Activated CD8-positive, alpha-beta memory T cell treated with anti-CD3 and anti-CD28 coated beads for 1 hour (primary cell): ENCODE measurements at places on chromosomes 5 and 9.

DNA sequence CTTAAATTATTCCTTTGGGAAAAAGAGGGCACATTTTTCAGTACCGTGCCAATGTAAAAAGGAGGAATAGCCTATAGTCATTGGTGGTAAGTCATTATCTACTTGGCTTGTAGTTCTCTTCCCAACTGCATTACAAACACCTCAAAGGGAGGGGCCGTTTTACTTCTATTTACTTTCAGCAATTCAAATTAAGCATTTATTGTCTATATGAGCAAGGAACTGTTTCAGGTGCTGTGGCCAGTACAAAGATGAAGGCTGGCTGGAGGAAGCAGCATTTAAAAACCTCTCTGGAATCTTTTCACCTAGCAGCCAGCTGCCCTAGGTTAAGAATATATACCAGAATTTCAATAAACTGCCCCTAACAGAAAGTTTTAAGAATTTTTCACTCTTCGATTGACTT is 48.9 kb downstream of the SEMA6A start:
- DNase-seq = no peak

DNA sequence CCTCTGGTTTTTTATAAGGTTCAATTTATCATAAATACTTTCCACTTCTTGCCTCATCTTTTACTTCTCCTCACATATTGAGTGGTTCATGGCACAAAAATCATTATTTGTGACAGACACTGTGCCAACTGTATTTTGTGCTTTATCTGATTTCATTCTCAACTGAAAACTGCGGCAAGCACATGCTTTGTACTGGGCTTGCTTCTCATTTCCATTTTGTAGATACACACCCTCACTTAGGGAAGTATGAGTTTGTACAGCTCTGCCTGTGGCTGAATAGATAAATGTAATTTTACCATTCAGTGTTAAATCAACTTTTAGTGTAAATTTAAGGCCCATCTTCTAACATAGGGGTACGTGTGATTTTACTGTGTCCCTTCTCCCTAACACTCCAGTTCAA is 83.6 kb downstream of the ANXA2R start:
- no peak for DNase-seq

DNA sequence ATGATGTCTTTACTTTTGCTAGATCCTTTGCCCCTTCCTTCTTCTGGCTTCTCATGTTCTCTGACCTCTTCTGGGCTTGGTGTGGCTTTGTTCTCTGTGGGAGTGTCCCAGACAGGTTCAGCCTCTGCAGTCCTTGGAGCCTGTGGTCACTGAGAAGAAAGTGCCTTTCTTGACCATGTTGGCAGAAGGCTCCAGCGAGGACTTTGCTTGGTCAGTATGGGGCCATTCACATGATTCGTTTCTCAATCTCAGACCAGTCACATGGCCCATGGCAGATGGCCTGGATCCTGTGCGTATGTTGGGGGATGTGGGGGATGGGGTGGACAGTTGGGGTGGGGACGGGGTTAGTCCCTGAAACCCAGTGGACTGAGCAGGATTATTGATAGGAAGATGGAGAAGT is 274.1 kb downstream of the ARHGAP26 start:
- no peak for DNase-seq

- DNase-seq = no peak
Measured at GRCh38 chr9:130955947-130956621, 17.0 kb upstream of the FIBCD1 start.

DNA sequence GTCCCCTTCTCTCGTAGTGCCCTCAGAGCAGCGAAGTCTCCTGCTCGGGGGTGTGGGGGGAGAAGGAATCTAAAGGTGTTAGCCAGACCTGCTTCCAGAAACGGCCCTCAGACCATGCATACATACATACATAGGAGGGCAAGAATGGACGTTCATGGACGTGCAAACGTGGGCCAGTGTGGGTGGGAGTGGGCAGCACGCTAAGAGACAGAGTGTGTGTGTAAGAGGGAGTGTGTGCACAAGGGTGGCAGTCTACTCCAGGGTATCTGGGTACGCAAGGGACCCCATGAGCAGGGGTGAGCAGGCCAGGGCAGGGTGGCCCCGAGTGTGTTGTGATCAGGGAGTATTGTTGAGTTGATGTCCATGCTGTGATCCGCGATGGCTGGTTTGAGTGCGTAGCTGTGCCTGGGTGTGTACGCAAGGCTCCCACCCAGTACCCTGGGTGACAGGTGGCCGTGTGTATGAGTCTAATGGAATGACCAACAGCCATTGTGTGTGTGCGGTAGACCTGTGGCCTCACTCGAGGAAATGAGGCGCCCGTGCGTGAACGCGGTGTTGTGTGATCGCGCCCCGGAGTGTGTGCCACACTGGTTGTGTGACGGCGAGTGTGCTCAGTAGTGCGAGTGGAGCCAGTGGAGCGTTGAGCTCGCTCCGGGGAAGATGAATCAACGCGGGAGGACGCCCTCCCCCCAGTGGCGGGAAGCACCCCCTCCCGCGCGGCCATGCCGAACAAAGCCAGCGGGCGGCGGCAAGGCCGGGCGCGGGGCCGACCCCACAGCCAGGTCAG is 826 bp downstream of the GPRIN1 start:
- no peak for DNase-seq

GRCh38 chr5:180589771-180590542 is 1.3 kb downstream of the SCGB3A1 start:
- DNase-seq = no peak

GRCh38 chr5:36605241-36605640 is 1.2 kb upstream of the SLC1A3 start:
- no peak for DNase-seq

DNA sequence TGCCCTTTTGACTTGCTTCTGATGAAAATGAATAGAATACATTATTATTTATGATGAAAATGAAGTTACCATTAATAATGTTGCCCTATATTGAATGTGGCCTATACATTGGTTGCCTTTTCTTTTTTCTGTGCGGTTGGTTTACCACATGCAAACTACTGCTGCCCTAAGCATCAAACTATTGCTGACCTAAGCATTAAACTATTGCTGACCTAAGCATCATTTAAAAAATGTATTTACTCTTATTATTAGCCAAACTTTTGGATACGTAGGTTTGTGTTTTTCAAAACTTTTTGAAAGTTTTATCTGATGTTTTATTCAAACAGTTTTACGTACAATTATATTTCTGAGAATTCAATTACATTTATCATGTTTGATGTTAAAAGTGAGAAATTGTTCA is 76.0 kb upstream of the CDH10 start:
- no peak for DNase-seq

GRCh38 chr5:134777366-134777765 is 18.8 kb downstream of the DDX46 start:
- DNase-seq = no peak

DNA sequence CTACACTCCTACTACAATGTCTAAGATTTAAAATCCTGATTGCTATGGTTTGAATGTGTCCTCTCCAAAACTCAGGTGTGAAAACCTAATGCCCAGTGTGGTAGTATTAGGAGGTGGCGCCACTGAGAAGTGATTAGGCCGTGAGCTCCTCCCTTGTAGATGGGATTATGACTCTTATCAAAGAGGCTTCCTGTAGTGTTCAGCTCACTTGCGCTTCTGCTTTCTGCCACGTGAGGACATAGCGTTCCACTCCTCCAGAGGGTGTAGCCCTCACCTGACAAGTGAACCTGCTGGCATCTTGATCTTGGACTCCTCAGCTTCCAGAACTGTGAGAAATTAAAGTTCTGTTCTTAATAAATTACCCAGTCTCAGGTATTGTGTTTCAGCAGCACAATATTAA is 33.0 kb upstream of the WHRN start:
- no peak for DNase-seq

DNA sequence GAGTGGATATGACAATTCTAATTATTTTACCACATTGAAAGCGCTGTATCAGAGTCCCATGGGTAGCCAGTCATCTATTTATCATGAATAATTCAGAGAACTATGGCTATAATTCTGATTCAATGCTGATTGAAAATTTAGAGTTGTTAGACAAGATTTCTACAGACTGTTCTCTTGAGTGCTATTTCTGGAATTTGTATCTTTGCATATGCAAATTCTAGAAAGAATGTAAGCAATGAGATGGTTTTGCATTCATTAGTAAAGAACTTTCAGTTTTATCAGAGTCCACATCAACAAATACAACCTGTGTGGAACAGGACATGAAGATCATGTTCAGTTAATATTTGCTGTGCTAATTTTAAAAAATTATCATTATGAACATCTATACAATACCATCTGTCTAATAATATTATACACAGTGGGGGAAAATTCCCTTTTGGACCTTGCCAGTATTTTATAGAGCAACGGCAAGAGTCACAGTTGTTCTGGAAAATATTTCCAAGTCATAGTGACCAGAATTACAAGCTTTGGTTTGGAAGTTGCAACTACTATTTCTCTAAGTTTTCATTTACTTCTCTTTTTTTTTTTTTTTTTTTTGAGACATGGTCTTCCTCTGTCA is 372.7 kb upstream of the PTGER4 start:
- no peak for DNase-seq

DNA sequence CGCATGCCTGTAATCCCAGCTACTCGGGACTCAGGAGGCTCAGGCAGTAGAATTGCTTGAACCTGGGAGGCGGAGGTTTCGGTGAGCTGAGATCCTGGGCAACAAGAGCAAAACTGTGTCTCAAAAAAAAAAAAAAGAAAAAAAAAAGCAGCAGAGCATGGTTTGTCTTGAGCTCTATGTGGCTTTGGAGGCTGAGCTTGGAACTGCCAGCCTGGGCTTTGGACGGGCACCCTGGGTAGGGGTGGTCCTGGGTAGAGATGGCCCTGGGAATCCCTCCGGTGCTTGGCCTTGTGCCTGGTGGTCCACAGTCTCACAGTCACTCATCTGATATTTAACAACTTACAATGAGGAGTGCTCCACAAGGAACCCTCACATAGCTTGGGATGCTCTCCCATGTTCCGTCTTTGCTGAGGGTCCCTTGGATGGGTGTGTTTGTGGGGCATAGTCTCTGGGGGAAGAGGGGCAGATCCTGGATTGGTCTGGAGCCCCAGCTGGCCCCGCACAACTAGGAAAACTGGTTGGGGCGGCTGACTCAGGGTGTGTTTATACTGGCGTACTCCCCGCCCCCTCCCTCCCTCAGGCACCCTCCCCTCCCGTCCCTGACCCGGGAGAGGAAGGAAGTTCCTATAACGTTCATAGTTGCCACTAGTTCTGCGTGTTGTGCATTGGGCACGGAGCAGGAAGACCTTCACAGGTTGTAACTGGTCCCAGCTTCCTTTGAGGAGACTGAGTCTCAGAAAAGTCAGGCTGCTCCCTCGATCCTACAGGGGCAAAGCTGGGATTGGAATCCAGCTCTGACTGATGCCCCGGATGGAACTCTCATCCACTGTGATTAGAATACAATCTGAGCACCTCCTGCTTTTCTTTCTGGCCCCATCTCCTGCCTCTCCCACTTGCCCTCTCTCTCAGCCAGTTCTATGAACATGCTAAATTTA is 11.2 kb downstream of the IER5L start:
- no peak for DNase-seq

DNA sequence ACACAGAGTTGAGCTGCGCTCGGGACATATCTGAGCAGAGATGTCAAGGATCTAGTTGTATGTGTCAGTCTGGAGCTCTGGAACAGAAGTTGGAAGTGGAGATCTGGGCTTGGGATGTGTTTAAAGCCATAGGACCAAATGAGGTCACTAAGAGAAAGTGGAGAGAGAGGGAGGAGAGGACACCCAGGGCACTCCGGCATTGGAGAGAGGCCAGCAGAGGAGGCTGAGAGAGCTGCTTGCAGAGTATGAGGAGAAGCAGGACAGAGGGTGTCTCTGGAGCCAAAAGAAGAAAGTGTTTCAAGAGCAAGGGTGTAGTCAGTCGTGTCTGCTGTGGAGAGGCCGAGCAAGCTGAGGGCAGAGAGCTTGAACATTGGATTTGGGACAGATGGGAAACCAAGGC is 34.7 kb downstream of the ARHGEF37 start:
- DNase-seq = no peak

DNA sequence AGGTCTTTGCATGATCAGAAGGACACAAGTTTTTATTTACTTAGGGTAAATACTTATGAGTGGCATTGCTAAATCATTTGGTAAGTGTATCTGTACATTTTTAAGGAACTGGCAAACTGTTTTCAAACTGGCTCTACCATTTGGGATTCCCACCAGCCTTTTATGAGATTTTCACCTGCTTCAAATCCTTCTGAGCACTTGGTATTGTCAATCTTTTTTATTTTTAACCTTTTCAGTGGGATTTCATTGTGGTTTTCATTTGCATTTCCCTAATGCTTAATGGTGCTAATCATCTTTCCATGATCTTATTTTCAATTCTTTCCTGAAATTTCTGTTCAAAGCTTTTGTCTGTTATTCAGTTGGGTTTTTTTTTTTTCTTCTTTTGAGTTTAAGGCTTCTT is 475.6 kb downstream of the MAN2A1 start:
- no peak for DNase-seq

GRCh38 chr5:64599226-64599625 is 91.1 kb upstream of the SHISAL2B start:
- DNase-seq = no peak

DNA sequence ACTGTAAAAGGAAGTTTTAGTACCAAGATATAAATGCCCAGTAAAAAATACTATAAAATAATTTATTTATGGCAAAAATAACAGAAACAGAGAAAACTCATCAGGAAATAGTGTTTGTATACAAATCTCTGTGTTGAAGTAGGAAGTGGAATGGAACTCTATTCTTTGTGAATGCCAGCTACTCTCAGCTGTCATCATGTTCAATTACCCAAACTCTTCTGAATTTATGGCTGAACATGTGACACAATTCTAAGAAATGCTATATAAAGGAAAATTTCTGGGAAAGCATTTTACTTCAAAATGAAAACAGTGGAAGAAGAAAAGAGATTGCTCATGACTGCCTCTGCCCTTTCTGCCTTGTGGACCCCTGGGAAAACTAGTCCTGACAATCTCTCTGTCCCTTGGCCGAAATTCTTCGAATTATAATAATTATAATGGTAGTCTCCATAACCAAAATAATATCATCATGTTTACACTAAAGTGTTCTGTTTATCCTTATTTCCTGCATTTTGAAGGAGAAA is 522.3 kb upstream of the ST8SIA4 start:
- no peak for DNase-seq

- DNase-seq = no peak
Measured at GRCh38 chr5:179370490-179371120, 25.3 kb upstream of the ADAMTS2 start.

DNA sequence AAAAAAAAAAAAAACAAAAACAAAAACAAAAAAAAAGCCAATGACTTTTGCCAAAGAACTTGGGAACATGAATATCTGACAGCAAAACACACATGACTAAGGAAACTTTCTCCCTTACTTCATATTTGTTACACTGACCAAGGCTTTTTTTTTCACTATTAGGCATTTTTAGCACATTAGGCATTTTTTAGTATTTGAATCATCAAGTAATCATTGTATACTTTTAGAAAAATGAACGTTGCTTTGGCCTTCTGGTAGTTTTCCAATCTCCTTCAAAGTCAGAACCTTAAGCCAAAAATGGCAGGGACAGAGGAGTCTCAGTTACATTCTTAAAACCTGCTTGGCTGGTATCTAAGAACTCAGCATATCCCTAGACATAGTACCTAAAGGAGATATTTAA is 19.3 kb downstream of the NREP start:
- DNase-seq = no peak

DNA sequence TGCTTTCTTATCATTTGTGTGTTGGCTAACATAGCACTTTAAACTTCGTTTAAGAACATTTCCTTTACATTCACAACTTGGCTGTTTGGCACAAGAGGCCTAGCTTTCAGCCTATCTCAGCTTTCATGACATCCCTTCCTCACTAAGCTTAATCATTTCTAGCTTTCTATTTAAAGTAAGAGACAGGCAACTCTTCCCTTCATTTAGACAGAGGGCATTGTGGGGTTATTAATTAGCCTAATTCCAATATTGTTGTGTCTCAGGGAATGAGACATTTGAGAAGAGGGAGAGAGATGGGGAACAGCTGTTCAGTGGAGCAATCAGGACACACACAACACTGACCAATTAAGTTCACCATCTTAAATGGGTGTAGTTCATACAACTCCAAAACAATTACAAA is 51.0 kb upstream of the OR2K2 start:
- DNase-seq = no peak
